ENCODE measurements at places on chromosomes 6 and 20. TPM values are rescaled to one million over a fixed set of nuclear protein-coding genes. Genes with fewer than 3 reads are reported as not detected.

DNA sequence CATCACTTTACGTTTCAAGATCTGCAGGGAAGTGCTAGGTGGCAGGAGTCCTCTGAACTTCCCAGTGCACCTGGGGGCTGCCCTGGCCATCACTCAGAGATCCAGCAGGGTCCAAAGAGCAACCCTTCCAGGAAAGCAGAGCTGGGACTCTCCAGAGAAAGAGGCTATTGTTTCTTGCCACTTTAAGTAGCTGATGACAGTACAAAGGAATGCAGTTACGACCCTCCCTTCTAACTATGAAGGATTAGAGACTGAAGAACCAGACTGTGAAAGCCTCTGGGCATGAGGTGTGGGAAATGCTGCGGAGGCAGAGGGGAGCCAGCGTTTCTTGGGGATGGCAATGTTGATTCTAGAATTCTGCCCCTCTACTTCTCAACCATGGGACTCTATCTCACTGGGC lies 189.1 kb upstream of the SUPT3H start:
- DNase-seq, result no peak

DNA sequence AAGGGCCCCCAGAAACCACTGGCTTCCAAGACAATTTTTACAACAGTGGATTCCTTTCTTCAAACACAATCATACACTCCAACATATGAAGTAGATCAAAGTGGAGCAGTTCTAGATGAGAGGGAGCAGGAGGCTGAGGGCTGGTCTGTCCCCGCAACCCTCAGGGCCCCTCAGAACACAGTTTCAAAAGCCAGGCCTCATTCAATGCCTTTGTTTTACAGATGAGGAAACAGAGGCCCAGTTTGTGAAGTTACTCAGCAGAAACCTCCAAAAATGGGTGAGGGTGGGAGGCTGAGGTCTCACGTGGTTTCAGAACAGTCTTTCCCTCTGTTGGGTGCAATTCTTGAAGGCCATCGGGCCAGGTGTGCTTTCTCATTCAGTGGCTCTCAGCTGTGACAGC lies 134.9 kb downstream of the SCML4 start:
- no peak for DNase-seq

Gene CSNK2A1
- total RNA-seq, result 227 TPM

Gene CGAS
- 0.63 TPM for total RNA-seq

GRCh38 chr6:127952831-127953230 lies 52.0 kb upstream of the THEMIS start:
- DNase-seq, result no peak

DNA sequence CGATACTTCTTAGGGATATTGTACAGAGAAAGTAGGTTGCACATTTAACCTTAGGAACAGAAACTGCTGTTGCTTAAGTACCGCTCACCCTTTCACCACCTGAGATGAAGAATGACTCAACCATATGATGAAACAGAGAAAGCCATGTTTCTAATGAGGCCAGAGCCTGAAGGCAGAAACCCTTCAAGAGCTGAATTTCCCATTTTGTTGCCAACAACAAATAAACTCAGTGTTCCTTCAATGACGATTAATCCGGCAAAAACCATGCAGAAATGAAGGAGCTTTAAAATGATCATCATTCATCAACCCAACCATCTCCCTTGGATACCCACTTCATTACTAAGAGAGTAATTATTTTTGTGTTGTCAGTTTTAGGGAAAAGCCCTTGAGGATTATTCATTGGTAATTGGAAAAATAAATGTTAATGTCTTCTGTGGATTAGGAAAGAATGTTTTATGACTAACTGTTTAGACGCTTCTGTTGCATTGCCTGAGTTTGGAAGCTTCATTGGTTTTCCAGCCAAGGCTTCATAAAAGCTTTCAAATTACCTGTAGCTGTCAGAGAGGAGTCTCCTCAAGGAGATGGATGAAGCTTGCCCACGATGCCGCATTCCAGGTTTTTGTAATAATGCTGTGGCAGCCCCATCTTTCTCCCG lies 112.1 kb upstream of the IYD start:
- DNase-seq, result no peak

DNA sequence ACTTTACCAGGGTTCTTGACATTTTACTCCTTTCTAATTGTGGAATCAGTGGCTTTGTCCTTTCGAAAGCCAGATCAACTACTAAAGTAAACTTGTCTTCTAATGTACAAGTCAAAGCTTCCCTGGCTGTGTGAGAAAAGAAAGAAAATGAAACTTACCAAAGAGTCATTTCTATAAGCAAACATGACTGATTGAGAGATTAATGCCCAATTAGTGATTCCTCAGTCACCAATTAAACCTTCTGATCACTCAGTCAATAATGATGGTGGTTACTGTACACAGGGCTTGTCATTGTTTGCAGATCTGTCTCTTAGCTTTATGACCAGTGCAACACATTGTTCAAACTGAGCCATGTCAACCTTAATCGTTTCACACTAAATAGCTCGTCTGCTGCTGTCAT lies 1168.4 kb upstream of the CITED2 start:
- no peak for DNase-seq

All from neural crest cell (in vitro differentiated cells).